Stimulated activated CD8-positive, alpha-beta memory T cell treated with anti-CD3 and anti-CD28 coated beads, Interleukin-15, amount 100 ng/mL, for 1 hour (primary cell): ENCODE measurements at places on chromosomes 5 and 9.

DNA sequence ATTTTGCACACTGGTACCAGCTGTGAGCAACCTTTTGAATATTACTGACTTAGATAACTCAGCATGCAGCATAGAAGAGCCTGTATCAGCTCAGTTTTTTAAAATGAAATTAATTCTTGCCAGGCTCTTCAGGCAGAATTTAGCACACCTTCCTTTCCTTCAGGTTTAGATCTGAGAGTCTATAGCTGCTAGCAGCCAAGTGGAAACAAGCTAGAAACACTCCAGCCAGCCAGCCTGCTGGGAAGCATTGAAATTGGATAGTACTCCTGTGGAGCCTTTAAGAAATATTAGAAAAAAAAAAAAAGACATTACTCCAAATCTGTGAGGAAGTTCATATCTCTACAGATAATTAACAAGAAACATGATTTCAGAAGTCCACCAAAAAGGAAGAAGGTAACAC, 812.2 kb downstream of the DTWD2 start:
- no peak for DNase-seq

GRCh38 chr9:107732781-107733522, 243.4 kb upstream of the KLF4 start:
- DNase-seq: no peak

DNA sequence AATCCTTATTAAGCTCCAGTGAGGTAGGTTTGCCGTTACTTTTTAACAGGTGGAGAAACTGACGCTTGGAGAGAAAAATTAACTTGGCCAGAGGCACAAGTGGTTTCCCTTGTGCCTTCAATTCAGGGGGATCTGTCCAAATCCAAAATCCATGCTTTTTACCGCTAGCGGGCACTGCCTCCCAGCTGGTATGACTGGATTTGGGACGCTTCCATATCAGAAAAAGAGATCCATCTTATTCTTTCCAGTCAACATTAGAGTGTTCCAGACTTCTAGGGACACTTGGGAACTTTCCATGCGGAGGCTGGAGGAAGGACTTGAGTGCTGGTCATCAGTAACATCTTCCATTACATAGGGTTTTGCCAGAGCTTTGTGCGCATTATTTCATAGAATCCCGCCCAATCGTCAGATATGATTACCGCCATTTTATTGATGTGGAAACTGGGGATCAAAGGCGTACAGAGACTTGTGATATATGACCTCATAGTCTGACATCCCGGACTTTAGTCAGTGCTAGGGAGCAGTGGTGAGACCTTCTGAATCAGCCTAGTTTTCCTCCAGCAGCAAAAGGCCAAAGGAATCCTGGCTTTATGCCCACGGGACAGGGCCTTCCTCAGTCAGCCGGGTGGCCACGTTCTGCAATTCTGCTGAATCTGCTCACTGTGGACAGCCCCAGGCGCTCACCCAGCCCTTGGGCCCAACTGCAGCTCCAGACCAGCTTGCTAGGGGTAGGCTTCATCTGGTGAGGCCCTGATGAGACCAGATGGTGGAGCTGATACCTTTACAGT, 1.1 kb upstream of the GNPDA1 start:
- DNase-seq: no peak

DNA sequence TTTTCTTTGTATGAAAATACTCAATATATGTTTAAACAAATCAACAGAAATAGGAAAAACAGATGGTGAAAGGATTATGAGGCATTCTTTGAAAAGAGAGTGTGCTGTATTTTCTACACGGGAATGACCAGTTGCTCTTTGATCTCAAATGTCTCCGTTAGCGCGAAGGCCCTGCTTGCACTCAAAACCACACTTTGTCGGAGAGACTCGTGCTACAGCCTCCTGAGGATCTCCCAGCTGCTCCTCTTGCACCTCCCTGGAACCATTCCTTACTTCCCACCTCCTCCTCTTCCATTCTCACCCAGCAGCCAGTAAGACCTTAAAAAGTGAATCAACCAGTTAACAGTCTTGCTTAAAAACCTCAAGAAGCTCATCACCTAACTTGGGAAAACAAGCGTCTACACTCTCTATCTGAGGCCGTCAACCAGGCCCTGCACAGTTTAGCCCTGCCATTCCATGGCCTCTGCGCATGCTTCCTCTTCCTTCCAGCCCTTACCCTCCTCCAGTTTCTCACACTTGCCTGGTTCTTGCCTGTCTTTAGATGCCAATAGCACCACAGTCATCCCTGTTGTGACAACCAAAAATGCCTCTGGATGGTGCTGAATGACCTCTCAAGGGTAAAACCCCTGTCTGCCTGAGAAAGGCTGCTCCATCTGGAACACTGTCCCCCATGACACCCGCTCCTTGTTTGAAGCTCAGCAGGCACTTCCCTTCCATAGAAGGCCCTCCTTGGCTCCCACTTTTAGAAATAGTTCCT, 594.7 kb upstream of the WWC1 start:
- no peak for DNase-seq

DNA sequence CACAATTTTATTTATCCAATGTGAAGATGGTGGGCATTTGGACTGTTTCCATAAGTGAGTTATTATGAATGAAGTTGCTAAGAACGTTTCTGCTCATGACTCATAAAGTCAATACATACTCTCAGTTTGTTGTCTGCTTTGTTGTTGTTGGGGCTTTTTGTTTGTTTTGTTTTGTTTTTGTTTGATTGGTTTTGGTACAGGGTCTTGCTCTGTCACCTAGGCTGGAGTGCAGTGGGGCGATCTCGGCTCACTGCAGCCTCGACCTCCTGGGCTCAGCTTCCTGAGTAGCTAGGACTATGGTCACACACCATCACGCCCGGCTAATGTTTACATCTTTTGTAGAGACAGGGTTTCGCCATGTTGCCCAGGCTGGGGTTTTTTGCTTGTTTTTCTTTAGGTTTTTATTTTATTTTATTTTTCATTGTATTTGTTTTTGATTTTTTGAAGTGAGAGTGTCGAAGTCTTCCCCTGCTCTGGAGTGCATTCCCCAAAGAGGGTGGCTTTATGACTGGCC, 18.0 kb downstream of the TRIM7 start:
- no peak for DNase-seq

- DNase-seq: no peak
Observed at GRCh38 chr5:25993701-25994100, 1044.7 kb downstream of the CDH9 start.

DNA sequence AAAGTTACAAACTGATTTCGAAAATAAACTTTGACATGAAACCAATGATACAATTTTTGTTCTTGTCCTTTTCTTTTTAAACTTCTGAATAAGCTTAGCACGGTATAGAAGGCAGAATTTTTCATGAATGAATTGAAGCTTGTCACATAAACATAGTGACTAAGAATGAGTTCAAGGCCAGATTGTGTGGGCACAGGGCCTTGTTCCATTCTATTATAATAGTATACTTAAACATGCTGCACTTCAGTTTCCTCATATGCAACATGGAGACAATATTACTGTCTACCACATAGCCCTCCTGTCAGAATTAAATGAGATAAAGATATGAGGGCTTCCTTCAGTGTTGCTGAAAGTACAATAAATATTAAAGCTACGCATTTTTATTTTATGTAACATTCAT, 204.2 kb upstream of the HAPLN1 start:
- DNase-seq: no peak

DNA sequence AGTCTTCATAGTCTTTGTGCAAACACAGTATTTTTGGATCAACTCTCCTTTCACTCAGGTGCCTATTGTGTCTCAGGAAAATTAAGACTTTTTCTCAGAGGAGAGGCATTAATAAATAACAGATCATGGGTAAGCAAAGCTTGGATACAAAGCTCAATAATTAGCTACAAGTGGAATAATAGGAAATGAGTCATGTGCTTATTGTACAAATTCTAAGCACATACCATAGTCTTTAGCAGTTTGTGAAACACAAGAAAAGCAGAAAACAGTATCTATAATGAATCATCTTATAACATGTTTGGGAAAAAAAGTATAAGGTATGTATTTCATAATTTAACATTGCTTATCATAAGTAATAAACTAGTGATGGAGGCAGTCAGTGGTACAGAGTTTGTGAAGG, 477.0 kb downstream of the CDH10 start:
- no peak for DNase-seq

DNA sequence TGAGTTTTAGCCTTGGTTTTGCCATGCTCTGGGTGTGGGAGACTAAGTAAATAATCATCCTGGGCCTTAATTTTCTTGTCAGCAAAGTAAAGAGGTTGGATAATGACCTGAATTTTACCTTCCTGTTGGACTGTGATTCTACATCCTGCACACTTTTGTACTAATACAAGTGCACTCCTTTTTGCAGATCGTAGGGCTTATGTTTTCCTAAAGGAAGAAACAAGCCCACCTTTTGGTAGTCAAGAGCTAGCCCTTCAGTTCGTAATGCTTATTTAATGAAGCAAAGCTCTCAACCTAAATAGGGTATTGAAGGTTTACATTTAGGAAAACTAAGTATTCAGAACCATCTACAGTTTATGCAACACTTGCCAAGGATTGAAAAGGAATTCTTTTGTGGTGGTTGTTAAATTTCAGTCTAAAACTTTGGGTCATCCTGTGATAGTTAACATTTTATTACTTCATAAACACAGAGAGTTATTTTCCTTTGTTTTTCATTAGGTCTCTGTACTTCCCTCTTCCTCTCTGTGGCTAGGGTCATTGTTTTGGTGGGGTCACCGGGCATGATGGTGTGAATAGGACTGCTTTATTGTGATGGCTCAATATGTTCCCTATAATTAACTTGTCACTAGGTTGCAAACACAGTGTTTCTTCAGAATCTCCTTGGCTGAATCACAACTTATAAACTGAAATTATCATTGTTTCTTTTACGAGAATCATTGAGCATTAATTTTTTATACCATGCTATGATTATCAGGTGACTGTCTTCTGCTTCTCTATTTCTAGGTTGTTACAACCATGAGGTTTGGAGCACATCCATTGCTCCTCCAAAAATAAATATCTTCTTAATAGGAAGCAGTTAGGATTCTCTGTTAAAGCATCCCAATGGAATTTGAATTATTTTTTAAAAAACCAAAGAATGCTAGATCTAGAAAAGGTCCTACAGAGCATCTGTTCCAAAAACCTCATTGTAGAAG, 28.5 kb downstream of the SPINK5 start:
- DNase-seq: no peak

DNA sequence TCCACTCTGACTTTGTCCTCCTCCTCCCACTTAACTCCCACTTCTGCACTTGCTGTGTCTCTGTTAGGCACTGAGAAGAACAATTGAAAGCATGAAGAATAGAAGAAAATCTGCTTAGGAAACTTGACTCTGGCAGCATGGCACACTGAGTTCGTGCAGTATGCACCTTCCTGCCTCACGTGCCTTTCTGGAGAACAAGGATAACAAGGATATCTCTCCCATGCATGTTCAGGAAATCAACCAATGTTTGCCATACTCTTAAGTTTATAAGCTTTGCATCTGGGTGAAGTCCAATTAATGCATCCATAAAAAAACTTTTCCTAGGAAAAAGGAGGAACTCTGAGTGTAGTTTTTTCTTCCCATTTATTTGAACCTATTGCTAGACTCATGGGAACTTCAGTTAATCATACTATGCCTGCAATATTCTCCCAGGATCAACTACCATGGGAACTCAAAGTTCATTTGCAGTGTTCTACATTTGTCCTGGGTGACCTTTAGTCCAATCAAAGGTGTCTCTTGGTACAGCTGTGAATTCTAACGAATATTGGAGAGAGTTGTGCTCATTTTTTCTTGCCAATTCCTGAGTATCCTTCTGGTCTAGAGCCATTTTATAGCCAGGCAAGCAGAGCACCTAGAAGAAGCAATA, 227.0 kb downstream of the ENC1 start:
- no peak for DNase-seq

GRCh38 chr5:61130289-61130688, 32.0 kb downstream of the SMIM15 start:
- no peak for DNase-seq

GRCh38 chr9:11328326-11328725, 715.5 kb upstream of the PTPRD start:
- DNase-seq: no peak
